Mesenteric fat pad (tissue), 1 donor: ENCODE measurements at places on chromosomes 12 and 14. TPM values are rescaled to one million over a fixed set of nuclear protein-coding genes. Genes with fewer than 3 reads are reported as not detected.

DNA sequence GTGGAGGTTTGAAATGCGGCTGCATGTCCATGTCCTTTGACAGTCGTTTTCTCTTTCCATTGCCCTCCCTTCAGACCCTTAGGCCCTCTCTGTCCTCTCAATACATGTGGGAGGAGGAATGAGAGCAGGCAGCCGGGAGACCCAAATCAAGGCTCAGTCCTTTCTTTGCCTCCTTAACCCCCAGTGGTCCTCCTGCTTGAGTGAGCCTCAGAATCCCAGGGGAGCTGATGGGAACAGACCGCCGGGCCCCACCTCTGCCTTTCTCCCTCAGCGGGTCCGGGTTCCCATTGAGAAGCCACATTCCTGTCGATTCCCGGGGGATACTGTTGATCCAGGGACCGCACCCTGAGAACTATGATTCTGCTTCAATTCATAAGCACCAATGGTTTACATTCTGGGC is 77.9 kb upstream of the RFLNA start:
- peak; percentile 59 for DNase-seq

DNA sequence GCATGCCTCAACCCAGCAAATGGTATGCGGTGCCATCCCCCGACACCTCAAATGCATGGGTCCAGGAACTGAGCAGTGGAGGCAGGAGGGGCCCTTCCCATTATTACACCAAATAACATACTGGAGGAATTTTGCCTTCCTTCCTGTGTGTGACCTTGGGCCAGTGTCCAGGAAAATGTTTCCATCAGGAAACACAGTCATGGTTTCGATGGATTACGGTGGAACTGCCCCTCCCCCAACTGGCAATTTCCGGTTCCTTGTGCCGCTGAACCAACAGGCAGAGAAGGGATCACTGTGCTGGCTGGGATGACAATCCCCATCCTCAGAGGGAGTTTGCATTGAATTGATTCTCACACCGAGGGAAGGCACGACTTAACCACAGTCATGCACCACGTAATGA is 9.1 kb upstream of the CDC42BPB start:
- peak; percentile 89 for DNase-seq

DNA sequence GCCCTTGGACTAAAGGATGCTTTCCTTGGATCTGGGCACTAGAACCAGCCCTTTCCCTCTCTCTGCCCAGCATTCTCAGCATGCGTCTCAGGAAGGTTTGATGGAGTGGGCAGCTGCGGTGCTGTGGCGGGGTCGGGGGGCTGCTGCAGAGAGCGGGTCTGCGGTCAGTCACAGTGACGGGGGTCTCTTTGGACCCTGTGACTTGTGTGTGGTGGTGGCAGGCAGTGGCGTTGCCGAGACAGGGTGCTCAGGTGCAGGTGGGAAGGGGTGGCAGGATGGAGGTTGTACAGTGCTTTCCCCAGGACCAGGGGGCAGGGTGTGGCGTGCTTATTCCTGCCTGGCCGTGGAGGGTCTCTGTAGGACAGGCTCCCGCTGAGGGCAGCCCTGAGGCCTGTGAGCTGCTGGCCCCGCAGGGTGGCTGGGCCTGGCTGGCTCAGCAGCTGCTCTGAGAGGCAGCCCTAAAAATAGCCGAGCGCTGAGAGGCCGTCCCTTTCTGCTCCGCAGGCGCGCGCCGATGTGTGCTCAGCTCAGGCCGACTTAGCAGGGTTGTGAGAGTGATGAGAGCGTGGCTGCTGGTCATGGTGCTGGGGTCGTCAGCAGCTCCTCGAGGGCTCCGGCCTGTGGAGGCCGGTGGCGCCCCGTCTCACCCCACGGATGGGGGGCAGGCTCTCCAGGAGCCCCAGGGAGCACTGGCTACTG is 9.7 kb downstream of the PACS2 start:
- no peak for DNase-seq

- DNase-seq: no peak
These were observed 13.3 kb downstream of the BEST3 start for GRCh38 chr12:69685810-69686209.

WSCD2 gene
- 0.42 TPM for total RNA-seq

- no peak for DNase-seq
These were observed 175.1 kb downstream of the CHST11 start for GRCh38 chr12:104631867-104632266.

- no peak for DNase-seq
These were observed 398.4 kb downstream of the NUAK1 start for GRCh38 chr12:105740369-105740768.

TMCC3 gene
- total RNA-seq: 15.8 TPM

SPRYD4 gene
- total RNA-seq: 3.0 TPM
